ENCODE measurements at places on chromosomes 11 and 22.

GRCh38 chr11:70034740-70035365, 43.3 kb upstream of the ANO1 start:
- DNase-seq, result no peak

DNA sequence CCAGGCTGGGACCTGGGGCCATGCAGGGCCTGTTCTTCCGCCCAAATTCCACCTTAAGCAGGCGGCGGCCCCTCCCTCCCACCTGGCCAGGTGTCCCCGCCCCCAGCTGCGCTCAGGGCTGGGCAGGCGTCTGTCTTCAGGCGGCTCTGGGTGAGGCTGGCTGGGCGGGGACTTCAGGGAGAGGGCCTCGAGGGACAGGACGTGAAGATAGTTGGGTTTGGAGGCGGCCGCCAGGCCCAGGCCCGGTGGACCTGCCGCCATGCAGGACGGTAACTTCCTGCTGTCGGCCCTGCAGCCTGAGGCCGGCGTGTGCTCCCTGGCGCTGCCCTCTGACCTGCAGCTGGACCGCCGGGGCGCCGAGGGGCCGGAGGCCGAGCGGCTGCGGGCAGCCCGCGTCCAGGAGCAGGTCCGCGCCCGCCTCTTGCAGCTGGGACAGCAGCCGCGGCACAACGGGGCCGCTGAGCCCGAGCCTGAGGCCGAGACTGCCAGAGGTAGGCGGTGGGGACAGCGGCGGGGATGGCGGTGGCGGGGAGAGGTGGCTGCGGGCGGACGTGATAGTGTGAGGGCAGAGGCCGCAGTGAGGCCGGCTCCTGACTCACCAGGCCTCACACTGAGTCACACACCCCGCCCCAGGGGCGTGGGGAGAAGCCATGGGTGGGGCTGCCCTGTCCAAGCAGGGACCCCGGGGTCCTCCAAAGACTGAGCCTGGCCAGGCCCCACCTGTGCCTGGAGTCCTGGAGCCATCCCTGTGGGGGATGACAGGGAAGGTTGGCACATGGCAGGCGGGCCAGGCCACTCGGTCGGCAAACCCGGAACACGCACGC, at the start of gene PKP3:
Gene PKP3, plus strand, starts transcription at position 176 of the 824 bp plus-strand sequence. Its CDS starts 84 bp downstream, at position 260.
- DNase-seq, result no peak

DNA sequence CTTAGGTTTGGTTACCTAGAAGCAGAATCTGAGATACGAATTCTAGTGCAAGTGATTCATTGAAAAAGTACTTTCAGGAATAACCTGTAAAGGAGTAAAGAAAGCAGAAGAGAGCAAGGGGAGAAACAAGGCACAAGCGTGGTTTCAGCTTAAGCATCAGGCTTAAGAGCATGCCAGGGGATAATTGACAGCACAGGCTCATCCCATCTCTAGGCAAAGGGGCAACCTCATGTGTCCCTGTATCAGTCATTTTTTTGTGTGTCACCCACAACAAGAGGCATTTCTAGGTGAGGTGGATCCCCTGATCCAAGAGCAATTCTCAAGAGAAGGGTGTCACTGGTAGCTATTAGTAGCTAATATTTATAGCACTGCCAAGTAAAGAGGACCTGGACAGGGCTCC, 8.0 kb downstream of the PATE2 start:
- no peak for DNase-seq

DNA sequence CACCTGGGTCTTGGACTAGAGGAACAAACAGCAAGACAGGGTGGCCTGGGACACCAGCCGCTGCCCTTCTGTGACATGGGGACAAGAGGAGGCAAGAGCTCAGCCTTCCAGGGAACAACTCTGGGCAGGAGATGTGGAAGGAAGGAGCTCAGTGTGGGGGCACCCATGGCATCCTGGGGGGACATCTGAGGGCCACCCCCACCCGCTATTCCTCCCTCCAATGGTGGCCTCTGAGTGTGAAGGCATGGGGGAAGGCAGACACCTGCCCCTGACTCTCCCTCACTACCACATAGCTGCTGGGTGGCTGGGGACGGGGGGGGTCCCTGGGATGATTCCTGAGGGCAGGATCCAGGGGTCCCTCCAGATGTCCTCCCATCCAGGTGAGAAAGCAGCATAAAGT, 4.5 kb downstream of the APOBEC3B start:
- no peak for DNase-seq

DNA sequence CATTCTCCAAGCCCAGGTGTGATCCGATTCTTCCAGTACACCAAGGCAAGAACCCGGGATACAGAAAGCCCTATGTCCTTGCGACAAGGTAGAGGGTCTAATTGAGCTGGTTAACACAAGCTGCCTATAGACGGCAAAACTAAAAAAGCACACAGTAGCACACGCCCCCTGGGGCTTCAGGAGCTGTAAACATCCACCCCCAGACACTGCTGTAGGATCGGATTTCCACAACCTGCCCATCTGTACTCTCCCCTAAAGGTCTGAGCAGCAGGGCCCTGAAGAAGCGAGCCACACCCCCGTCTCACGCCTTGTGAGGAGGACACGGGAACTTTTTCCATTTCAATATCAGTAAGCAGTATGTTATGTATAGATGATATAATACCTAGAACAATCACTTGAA, 624.7 kb downstream of the BUD13 start:
- DNase-seq, result no peak

DNA sequence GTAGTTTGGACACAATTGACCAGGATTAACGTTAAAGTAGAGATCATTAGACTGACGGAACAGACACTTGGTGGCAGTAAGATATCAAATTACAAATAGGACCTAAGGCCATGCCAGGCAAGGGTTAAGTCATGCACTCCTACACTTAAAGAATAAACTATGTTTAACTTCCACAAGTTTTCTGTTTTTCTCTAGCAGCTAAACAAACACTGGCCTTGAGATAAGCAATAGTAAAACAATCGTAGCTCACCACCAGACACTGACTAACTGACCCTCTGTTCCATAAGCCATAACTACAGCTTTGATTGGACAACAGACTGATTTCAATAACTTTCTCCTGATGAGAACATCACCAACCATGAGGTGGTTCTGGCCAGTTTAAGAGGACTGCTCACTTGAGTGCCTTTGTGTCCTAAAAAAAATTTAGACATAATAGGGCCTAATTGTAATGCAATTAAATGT, 2.0 kb upstream of the CEP126 start:
- DNase-seq, result no peak

DNA sequence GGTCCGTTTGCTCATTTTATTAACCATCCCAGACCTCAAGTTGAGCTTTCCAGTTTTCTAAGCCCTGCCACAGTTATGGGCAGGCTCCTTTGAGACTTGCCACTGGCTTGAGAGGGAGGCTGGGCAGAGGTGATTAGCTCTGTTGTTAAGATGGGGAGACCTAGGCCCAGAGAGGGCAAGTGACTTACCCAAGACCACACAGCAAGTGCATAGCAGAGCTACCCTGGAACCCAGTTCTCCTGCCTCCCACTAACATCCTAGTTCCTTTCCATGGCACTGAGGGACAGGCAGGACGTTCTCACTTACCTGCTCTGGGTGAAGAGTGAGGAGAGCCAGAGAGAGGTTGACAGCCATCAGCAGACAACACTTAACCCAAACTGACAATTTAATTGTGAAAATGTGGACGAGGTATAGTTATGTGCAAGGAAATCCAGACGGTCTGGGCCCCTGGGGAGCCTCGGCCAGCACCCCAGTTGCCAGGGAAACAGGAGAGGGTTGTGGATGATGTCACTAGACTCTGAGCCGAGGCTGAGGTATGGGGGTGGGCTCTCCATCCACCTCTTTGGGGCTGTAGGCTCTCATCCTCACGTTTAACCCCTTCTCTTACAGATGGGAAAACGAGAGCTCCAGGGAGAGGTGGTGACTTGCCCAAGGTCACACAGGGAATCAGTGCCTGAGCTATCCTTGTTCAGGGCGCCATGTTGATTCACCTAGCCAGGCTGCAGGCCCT, 12.3 kb upstream of the WNT11 start:
- DNase-seq, result no peak

DNA sequence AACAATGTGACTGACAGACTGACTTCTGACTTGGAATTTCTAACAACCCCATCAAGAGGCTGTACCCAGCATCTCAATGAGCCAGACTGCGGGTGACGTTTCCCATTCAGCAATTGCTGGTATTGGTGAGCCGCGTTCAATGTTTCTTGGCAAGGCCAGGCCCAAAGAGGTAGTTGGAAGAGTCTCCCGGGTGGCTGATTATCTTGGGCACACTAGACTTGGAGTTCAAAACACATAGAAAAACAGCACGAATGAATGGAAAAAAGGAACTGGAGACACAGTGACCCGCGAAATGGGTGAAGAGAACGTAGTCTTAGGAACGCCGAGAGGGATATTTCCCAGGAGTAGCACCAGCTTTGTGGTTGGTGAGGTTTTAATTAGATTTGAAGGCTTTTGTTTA, 115.7 kb downstream of the RPS6KA4 start:
- DNase-seq, result no peak

DNA sequence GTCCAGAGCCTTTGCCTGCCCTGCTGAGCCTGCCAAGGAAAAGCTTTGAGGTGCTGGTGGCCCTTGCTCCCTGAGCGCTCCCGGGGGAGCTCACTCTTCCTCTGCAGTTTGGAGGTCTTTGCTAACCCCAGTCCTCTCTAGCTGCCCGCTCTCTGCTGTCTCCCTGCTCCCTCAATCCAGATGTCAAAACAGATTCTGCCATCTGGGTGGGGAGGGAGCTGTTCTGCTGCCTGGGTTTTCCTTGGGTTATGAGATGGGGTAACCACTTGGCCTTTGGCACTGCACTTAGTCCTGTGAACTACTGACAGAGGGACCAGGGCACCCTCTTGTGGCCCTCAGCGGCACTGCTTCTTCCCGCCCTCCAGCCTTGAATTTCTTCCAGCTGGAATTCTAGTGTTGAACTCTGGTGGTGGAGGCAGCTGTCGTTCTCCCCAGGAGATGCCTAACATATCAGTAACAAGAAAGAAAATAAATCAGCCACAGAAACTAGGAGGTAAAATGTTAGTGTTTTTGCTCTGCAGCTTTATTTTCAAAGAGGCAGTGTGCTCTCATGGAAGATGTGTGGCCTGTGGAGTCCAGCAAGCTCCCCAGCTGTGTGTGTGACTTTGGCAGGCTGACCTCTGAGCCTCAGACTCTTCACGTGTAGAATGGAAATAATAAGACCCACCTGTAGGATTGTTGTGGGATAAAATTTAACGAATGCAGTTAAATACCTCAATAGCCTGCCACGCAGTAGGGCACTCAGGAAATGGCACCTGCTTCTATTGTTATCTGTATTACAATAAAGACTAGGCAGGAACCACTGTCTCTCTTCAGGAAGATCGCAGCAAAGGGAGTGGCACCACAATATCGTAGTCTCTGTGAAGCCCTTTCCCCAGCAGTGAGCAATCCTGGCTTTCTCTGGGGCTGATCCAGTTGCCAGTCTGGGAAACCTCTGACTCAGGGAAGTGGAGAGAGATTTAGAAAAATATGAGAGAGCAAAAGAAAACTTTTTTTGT, 23.4 kb downstream of the ARFGAP2 start:
- peak; percentile 20 for DNase-seq

DNA sequence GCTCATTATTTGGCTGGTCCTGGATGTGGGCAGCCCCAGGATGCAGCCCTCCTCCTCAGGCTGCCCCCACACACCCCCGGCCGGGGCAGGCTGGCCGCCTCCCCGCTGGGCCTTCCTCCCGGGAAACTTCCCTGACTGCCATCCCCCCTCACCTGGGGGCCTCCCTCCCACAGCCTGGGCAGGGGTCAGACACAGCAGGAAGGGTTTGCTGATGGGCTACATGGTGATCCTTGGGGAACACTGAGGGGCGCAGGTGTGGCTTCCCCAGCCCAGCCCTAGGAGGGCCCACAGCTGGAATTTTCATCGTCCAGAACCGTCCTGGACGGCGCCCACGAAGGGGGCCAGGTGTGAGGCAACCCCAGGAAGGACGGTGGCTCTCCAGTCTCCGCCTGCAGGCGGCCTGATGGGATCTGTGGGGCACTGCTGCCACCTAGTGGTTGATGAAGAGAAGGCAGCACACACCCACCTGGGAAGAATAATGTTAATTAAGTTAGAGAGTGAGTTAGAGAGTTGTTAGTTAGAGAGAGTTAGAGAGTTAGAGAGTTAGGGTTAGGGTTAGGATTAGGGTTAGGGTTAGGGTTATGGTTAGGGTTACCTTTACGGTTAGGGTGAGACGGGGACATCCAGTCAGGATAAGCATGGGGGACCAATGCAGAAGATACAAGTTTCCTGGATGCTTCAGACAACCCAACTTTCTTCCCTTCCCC, 75.9 kb upstream of the PRR5 start:
- DNase-seq, result peak; percentile 52

DNA sequence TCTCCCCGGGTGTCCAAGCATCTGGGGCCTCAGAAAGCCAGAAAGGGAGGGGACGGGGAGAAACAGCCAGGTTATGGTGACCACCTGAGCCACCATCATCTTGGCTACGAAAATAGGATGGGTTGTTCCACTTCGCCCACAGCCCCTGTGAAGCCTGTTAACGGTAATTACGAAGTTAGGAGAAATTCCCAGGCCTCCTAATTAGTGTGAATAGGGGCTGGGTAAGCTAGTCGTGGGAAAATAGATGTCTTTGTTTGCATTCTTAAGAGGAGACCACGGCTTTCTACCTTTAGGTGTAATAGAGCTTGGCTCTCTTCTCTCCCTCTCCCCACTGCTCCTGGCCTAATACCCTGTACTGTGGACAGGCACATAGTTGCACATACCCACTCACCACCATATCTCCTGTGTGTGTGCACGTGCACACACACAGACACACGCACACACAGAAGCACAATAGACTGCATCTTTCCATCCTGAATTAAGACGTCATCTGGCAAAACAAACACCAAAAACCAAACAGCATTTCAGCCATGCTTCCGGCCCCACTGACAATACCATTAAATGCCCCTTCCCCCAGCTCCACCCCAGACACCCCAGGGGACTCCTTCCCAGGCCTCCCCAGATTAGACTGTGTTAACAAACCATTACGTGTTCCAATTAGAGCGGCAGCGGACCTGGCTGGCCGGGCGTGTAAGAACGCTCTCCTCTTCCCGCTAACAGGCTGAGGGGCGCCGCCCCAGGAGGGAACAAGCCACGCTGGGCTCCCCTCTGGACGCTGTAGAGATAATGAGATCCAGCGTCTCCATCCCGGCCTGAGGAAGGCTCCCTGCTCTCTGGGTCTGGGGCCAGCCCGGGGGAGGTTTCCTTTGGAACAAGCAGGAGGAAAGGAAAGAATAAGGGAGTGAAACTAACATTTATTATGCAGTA, 72.8 kb downstream of the TP53I11 start:
- DNase-seq, result no peak

DNA sequence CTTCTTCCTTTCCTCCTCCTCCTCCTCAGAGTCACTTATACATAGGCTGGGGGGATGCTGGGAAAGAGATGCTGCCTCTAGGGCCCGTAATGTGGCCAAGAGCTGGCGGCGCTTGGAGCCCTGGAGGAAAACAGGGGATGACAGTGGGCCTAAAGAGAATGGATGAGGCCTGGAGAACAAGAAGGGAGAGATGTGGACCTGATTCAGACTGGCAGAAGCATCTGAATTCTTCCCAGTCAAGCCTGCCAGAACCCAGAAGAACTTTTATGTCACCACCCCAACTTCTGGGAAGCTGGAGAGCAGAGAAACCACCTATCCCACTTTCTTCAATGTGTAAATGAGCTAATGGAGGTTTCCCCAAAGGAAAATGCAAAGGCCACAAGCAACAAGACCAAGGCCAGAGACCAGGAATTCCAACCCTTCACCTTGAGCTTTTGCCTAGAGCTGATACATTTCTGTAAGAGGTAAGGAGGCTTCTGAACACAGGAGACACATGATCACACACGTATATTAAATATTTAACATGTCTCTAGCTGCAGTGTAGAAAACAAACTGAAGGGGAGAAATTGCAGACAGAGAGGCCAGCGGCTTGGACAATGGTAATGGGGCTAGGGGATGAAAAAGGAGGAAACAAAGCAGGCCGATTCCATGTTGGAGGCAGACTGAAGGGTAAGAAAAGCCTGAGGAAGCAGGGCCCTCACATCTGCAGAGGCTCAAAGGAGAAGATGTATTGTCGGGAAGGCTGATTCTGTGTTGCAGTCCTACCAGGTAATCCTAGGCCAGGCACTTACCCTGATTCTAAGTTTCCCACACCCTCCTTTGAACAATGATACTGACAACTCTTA, 1.1 kb downstream of the RRP8 start:
- no peak for DNase-seq

Measured in stimulated activated CD4-positive, alpha-beta T cell treated with anti-CD3 and anti-CD28 coated beads, Interleukin-1b, Interleukin-23, amount 100 ng/mL, for 1 hour (primary cell).